Activated T-cell treated with anti-CD3 and anti-CD28 coated beads, Interleukin-2, amount 50 U/mL, for 48 hours (primary cell): ENCODE measurements at places on chromosomes 13 and 19.

- DNase-seq: peak; percentile 86
Observed at GRCh38 chr19:12666265-12667048, at the start of the genes MAN2B1 and WDR83. MAN2B1 (minus strand) TSS chr19:12666742; CDS start chr19:12666701, 41 bp downstream. WDR83 (plus strand) TSS chr19:12666807; CDS start chr19:12669791, 2,984 bp downstream.

DNA sequence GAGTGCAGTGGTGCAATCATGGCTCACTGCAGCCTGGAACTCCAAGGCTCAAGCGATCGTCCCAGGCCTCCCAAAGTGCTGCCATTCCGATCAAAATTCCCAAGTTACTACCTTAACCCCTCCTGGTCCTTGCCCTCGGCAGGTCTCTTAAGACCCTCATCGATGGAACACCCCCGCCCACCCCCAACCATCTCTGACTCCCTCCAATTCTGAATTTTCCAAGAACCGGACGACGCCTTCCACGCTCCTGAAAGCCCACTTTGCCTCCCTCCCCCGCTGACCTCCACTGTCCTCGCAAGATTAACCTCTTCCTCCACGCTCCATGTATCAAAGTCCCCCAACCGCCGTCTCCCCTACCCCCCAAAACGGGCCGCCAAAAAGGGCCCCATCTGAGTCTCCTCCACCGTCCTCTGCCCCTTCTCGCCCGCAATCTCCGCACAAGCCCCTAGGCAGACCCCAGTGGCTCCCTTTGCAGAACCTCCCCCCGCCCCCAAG lies 539 bp downstream of the DAPK3 start:
- DNase-seq: no peak

DNA sequence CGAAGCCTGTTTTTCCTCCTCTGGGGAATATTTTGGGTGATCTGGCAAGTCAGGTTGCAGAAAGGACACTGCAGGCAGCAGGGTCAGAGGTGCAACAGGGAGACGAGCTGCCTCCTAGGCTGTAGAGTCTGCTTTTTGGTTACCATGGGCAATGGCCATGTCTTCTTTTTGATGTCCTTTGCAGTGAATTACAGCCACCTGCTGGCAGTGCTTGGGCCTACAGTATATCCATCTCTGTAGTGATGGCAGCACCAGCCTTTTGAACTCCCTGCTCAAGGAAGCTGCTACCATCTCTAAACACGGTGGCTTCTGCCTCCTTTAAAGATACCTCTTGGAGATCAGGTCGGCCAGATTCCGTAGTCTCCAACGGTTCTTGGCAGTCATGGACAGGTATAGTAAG lies 73.9 kb downstream of the WTIP start:
- no peak for DNase-seq

- DNase-seq: no peak
Observed at GRCh38 chr19:41624515-41624914, 2.4 kb downstream of the CEACAM4 start.

DNA sequence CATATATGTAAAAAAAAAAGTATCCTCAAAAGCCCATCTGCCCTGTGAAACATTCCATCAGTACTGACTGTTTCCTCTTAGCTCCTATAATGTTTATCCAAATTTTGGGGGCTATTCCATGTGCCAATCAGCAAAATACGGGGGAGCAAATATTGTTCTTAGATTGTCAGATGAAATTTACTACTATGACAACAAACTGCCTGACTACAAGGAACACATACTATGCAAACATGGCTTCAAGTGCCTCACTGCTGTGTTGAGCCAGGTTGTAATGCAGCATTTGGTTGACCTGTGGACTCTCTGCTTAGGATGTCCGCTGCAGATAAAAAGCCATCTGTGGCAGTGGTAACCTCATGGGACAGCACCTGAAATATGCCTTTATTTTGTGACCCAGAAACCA lies 98.2 kb upstream of the SCEL start:
- no peak for DNase-seq

DNA sequence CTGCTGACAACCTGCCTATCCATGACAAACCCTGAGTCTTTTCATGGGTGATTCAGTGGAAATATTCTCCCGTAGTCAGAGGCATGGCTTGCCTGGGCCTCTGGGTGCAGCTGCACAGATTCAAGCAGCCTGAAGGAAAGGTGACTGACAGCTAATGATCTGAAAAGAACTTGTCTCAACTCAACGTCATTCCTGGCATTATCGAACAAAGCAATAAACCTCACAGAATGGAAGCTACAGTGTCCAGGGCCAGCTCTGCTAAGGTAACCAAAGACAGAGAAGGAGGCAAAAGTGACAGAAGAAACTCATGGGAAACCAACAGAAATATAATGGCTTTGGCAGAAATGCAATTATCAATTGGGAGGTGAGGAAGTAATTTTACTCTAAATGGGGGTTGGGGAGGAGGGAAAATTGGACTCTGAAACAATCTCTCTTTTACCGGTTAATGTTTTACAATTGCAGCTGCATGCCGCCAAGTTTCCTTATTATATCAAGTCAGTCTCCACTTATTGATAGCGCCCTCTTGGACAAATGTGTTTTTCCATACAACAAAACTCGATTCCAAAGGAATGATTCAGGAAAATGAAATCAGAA lies 12.9 kb downstream of the STARD13 start:
- no peak for DNase-seq

GRCh38 chr13:76630629-76631230 lies 255.5 kb downstream of the KCTD12 start:
- no peak for DNase-seq

DNA sequence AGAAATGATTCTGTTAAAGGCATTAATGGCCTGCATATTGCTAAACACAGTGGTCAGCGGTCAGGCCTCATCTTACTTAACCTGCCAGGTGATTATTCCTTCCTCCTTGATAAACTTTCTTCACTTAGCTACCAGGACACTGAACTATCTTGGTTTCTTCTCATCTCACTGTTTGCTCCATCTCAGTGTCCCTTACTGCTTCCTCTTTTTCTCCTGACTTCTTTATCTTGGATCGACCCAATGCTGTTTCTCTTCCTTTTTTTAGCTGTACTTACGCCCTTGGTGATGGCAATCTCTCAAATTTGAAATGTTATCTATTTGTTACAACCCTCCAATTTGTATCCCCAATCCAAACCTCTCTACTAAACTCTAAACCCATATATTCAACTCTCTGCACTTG lies 7.8 kb upstream of the CLC start:
- no peak for DNase-seq

DNA sequence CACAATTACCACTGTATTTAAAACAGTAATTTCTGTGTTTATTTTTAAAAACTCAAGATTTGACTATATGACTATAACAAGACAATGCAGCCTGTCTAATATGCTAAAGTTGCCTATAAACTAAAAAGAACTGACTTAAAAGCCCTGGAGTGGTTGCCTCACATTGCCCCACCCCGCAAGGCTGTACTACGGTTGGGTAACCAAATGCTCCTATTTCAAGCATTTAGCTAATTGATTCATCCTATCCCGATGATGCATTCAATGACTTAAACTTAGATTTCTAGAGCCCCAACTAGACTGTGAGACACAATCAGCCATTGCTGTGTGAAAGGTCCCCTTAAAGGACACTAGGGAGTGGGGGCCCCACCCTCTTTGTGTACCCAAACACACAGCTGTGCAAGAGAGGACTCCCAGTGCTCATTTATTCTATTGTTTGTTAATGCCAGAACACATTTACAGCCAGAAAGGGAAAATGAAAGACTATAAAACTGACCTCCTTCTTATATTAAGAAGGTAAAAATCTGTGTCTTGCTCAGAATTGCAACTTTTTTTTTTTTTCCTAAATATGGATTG lies 66.9 kb downstream of the MIPEP start:
- DNase-seq: no peak

GRCh38 chr13:60788156-60788829 lies 391.3 kb downstream of the TDRD3 start:
- no peak for DNase-seq

DNA sequence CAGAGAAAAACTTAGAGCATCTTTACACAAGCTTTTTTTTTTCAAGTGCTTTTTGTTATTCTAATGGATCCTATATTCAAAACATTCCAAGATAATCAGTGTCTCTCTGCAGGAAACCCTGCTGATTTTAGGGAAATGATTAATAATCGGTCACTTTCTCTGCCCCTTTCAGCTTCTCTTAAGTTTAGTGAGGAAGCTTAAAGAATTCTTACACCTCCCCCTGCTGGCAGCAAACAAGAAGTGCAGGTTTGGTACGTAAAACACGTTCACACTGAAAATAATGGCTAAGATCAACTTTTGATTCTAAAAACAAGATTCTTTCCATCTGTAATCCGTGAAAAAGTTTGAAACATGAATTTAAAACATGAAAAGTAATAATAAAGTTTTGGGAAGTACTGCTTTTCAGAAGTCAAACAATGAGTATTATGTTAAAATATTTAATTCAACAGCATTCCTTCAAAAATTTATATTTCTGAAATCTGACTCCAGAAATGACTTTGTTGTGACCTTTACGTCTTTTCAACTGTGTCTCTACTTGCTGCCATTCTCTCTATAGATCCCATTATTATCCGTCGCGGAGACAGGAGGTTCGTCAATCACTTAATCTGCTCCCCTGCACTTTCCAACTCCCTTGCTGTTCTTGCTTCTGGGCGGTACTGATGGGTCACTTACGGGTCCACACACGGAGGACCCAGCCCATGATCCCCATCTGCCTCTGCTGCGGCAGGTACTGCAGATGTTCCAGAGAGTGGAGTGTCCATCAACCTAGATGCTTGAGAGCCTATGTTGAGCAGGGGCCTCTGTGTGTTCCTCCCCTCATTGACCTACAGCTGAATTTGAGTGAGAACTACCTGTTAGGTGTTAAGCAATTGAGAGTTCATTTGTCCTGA lies 203.1 kb upstream of the EDNRB start:
- DNase-seq: peak; percentile 26

DNA sequence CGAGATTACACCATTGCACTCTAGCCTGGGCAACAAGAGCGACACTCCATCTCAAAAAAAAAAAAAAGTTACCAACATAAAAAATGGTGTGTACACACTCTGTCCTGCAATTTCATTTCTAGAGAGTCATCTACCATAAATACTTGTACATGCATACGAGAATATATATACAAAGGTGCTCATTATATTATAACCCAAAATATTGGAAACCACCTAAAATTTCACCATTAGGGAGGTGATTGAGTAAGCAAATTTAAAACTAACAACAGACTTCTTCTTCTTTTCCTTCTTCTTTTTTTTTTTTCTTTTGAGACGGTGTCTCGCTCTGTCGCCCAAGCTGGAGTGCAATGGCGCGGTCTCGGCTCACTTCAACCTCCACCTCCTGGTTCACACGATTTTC lies 7.4 kb upstream of the C5AR1 start:
- DNase-seq: no peak

DNA sequence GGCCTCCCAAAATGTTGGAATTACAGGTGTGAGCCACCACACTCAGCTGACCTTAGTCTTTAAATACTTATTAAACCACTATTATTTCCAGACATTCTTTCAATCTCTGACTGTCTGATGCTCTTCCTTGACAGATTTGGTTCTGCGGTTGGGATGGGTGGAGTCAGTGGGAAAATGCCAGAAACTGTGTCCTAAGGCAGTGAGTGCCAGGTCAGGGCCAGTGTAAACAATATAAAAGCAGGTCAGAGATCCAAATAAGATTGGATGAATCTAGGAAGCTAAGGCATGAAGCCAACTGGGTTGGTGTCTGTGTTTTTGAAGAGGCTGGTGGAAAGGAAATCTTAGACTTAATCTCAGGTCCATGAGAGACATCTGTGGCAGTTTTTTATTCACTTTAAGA lies 74.7 kb downstream of the KLF5 start:
- DNase-seq: no peak

DNA sequence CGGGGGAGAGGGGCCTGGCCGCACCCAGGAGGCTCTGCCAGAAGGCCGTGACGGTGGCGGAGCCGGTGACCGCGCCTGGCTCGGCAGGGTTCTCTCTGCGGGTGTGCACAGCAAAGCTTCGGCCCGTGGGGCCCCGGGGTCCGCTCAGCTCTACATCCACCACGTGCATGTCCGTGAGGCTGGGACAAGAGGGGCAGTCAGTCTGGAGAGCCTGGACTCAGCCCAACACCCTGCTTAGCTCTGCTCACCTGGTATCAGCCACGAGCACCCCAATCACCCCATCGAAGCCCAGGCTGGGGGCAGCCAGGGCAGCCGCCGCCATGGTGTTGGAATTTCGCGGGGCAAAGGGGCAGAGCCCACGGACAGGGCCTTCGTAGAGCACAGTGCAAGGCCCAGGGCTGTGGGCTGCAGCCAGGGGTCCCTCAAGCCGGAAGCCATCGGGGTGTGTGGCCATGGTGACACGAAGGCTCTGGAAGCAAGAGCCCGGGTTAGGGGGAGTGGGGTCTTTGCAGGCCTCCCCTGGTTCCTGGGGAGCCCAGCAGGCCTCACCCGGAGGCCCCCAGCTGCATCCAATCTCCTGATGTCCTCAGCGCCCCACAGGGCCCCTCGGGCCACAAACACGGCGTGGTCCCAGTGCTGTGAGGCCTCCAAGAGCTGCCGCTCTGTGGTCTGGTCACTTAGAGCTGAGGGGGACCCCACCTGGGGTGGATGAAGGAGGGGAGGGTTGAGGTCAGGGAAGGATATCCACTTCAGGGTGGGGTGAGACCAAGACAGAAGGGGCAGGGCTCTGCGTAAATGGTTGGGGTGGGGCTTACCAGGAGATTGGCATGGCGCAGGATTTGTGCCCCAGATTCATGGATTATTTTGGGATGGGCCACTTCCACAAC lies 1.4 kb downstream of the ASPDH start:
- DNase-seq: no peak

- DNase-seq: no peak
Observed at GRCh38 chr13:83024955-83025594, 857.2 kb downstream of the SLITRK1 start.

DNA sequence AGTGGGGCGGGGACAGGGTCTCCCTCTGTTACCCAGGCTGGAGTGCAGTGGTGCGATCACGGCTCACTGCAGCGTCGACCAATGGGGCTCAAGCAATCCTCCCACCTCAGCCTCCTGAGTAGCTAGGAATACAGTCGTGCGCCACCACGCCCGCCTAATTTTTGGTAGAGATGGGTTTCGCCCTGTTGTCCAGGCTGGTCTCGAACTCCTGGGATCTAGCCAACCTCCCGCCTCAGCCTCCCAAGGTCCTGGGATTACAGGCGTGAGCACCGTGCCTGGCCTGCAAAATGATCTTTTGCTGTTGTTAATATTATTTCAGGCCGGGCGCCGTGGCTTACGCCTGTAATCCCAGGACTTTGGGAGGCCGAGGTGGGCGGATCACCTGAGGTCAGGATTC lies 621 bp upstream of the TGDS start:
- no peak for DNase-seq

- DNase-seq: no peak
Observed at GRCh38 chr13:73358606-73359095, 299.8 kb downstream of the KLF5 start.

GRCh38 chr19:7772752-7773291 lies 9.8 kb downstream of the CLEC4M start:
- peak; percentile 46 for DNase-seq
